ENCODE measurements at places on chromosomes 3 and 15.

DNA sequence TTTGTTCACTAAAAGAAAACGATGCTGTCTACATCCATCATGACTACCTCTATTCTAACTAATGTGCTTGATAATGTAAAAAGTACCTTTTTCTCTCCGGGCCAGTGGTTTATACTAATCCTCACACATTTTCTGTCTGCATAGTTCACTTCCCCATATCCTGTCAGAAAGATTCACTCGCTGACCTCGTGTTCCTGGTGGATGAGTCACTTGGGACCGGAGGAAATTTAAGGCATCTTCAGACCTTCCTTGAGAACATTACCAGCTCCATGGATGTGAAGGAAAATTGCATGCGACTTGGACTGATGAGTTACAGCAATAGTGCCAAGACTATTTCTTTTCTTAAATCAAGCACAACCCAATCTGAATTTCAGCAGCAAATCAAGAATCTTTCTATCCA is 33.8 kb downstream of the COL6A5 start:
- no peak overlapping the region for H3K27ac ChIP-seq
- no peaks in the 10 kb centered on the region for H3K27me3 ChIP-seq
- no peak overlapping the region for H3K4me3 ChIP-seq
- no peaks in the 10 kb centered on the region for H3K36me3 ChIP-seq

DNA sequence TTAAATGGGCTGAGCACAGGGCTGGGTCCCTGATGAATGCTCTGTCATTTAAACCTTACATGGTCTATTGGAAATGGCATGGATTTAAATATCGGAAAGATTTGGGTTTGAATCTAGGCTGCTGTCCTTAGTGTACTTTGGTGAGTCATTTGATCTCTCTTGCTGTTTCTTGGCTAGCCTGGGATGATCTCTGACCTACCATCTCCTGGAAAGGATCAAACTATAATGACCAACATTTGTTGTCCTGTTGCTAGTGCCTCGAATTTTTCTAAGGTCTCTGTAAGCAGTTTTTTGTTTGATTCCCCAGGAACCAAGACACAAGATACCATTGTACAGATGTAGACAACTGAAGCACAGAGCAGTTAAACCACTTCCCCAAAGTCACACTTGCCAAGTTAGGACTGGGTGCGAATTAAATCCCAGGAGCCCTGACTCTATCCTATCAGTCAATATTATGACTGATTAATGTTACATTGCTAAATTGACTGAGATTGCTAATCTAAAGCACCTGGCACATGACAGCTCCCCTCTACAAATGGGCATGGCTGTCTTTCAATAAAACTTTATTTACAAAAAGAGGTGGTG is 244.9 kb upstream of the MCTP2 start:
- DNase-seq, result no peak
- no peaks in the 10 kb centered on the region for H3K27me3 ChIP-seq
- H3K27ac ChIP-seq, result no peak overlapping the region
- H3K4me3 ChIP-seq, result no peak overlapping the region

DNA sequence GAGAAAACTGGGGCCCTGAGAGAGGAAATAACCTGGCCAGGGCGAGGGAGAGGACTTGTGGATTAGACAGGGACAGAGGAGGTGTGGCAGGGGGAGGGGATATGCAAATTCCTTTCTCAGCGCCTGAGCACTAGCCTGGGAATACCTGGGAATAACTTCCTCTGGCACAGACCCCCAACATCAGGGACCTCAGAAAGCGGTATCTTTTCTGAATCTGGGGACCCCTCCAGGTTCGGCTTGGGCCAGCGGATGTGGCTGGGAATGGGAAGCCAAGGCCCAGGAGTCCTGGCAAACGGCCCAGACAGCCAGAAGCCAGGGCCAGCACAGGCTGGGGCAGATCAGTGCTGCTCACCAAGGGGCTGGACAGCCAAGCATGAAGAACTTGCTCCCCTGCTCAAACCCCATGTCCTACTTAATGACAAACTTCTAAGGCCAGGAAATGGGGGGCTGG is 9.2 kb upstream of the ACSBG1 start:
- no peak overlapping the region for H3K4me3 ChIP-seq
- no peaks in the 10 kb centered on the region for H3K4me1 ChIP-seq
- H3K27ac ChIP-seq, result no peak overlapping the region

DNA sequence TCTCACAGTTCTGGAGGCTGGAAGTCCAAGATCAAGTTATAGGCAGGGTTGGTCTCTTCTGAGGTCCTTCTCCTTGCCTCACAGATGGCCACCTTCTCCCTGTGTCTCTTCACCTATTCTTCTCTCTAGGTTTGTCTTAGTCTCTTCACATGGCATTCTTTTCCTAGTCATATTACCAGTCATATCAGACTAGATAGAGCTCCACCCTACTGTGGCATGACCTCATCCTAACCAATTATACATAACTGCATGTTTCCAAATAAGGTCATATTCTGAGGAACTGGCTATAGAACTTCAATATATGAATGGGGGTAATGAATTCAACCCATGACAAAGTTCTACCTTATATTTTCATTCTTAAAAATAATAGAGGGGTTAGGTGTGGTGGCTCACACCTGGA is 196.4 kb upstream of the UBE3A start:
- no peaks in the 10 kb centered on the region for H3K4me1 ChIP-seq
- no peak for DNase-seq
- H3K36me3 ChIP-seq, result no peaks in the 10 kb centered on the region

DNA sequence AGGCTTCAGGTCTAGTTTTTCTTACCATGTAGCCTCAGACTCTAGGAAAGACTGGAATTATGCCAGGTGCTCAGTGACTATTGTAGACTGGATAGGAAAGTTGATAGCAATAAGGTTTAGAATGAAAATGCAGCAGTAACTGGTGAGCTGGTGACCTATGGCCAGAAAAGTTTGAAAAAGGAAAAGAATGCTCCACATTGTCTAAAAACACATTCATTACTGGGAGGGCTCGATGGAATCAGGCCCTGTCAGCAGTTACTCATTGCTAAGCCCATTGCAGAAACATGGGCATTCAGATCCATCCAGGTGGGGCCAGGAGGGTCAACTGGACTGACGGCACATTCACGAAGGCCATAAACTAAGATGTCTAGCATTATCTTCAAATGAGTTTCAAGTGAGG is 8.7 kb upstream of the MBNL1 start:
- DNase-seq, result no peak
- H3K4me1 ChIP-seq, result no peaks in the 10 kb centered on the region
- H3K27ac ChIP-seq, result no peak overlapping the region
- no peak overlapping the region for H3K4me3 ChIP-seq
- no peaks in the 10 kb centered on the region for H3K27me3 ChIP-seq
- no peaks in the 10 kb centered on the region for H3K36me3 ChIP-seq

DNA sequence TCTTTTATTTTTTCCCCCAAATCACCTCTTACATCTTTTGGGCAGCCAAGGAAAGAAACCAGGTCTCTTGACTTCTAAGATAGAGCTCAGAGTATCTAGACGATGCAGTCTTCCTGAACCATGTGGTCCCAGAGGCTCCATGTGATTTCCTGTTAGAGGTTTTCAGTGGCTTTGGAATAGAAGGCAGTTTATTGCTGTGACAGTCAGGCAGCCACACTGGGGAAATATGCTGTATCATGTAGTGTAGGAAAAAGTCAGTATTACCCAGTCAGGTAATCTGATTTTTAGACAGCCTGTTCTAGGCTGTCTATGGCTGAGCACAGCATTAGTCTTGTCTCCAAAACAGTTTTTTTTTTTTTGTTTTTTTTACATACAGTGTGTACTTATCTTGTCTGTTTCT is 294.3 kb downstream of the THSD4 start:
- H3K27ac ChIP-seq, result no peak overlapping the region
- no peak for DNase-seq
- no peak overlapping the region for H3K4me3 ChIP-seq
- H3K4me1 ChIP-seq, result no peaks in the 10 kb centered on the region

- H3K4me1 ChIP-seq, result no peaks in the 10 kb centered on the region
- no peak overlapping the region for H3K4me3 ChIP-seq
- no peaks in the 10 kb centered on the region for H3K36me3 ChIP-seq
- DNase-seq, result no peak
Measured at GRCh38 chr3:171895291-171895690, 52.1 kb downstream of the TMEM212 start.

DNA sequence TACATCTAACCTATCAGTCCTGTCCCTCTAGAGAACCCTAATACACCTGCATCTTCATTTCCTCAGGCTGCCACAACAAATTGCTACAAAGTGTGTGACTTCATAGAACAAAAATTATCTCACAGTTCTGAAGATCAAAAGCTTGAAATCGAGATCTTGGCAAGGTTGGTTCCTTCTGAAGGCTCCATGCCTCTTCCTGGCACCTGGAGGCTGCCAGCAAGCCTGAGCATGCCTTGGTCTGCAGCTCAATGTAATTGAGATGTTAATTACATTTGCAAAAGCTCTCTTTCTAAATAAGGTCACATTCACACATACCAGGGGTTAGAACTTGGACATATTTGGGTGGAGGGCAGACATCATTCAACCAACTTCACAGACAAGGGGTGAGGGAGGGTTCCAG is 86.4 kb upstream of the ABHD17C start:
- no peaks in the 10 kb centered on the region for H3K4me1 ChIP-seq
- H3K4me3 ChIP-seq, result no peak overlapping the region
- H3K27ac ChIP-seq, result no peak overlapping the region
- no peaks in the 10 kb centered on the region for H3K27me3 ChIP-seq
- DNase-seq, result no peak

- H3K4me1 ChIP-seq, result no peaks in the 10 kb centered on the region
- no peak overlapping the region for H3K27ac ChIP-seq
- no peak overlapping the region for H3K4me3 ChIP-seq
- H3K27me3 ChIP-seq, result no peaks in the 10 kb centered on the region
- no peaks in the 10 kb centered on the region for H3K36me3 ChIP-seq
Measured at GRCh38 chr3:116306720-116307119, 138.6 kb downstream of the LSAMP start.

- H3K36me3 ChIP-seq, result no peaks in the 10 kb centered on the region
- H3K27ac ChIP-seq, result no peak overlapping the region
- H3K4me1 ChIP-seq, result peaks cover 11% of the 10 kb centered on the region
- H3K4me3 ChIP-seq, result no peak overlapping the region
- H3K27me3 ChIP-seq, result no peaks in the 10 kb centered on the region
Measured at GRCh38 chr3:18097989-18098388, 327.1 kb downstream of the SATB1 start.

- no peak overlapping the region for H3K4me3 ChIP-seq
- no peaks in the 10 kb centered on the region for H3K27me3 ChIP-seq
- DNase-seq, result no peak
- H3K36me3 ChIP-seq, result no peaks in the 10 kb centered on the region
- no peaks in the 10 kb centered on the region for H3K4me1 ChIP-seq
Measured at GRCh38 chr3:128922804-128923459, 43.5 kb downstream of the ACAD9 start.

DNA sequence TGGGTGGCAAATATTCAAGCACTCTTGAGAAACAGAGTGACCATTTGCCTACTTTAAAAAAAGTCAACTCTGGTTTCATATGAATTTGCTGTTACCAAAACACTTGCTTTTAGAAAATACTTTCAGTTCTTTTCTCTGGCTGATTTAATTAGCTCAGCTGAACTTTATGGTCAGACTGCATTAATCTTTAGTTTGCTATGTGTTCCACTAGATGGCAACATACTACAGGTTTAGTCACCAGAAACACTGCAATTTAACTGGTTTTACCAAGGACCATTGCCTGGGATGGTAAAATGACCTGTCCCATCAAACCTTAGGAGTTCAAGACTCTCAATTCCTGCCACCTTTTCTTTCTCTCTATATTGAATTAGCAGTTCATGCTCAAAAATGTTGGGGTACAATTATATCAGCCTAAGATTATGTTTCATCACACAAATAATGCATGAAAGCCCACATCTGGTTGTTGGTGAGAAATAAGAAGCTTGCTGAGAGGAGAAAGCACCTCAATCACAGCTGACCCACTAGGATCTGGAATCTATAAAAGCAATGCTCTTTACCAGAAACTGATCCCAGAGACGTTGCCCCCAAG is 14.2 kb downstream of the EIF4E3 start:
- H3K36me3 ChIP-seq, result no peaks in the 10 kb centered on the region
- DNase-seq, result peak; percentile 80
- H3K27ac ChIP-seq, result peak overlapping the region; percentile 19
- no peaks in the 10 kb centered on the region for H3K27me3 ChIP-seq
- no peak overlapping the region for H3K4me3 ChIP-seq

GRCh38 chr15:29125382-29126207 is 144.0 kb downstream of the NSMCE3 start:
- H3K27ac ChIP-seq, result no peak overlapping the region
- no peaks in the 10 kb centered on the region for H3K4me1 ChIP-seq
- H3K27me3 ChIP-seq, result no peaks in the 10 kb centered on the region
- H3K36me3 ChIP-seq, result no peaks in the 10 kb centered on the region

Measured in MM.1S (cell line).